ENCODE measurements at places on chromosomes 2 and 18. TPM values are rescaled to one million over a fixed set of nuclear protein-coding genes. Genes with fewer than 3 reads are reported as not detected.

DNA sequence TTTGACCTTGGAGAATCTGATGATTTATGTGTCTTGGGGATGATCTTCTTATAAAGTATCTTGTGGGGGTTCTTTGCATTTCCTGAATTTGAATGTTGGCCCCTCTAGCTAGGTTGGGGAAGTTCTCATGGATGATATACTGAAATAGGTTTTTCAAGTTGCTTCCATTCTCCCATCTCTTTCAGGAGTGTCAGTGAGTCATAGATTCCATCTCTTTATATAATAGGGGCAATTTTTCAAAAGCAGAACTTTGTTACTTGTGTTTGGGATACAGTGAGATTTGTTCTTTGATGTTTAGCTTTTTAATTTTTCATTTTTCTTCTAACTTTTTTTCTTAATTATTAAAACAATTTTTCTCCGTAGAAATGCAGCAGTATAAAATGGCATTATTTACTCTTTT is 19.4 kb downstream of the TMEM87B start:
- DNase-seq, result no peak

DNA sequence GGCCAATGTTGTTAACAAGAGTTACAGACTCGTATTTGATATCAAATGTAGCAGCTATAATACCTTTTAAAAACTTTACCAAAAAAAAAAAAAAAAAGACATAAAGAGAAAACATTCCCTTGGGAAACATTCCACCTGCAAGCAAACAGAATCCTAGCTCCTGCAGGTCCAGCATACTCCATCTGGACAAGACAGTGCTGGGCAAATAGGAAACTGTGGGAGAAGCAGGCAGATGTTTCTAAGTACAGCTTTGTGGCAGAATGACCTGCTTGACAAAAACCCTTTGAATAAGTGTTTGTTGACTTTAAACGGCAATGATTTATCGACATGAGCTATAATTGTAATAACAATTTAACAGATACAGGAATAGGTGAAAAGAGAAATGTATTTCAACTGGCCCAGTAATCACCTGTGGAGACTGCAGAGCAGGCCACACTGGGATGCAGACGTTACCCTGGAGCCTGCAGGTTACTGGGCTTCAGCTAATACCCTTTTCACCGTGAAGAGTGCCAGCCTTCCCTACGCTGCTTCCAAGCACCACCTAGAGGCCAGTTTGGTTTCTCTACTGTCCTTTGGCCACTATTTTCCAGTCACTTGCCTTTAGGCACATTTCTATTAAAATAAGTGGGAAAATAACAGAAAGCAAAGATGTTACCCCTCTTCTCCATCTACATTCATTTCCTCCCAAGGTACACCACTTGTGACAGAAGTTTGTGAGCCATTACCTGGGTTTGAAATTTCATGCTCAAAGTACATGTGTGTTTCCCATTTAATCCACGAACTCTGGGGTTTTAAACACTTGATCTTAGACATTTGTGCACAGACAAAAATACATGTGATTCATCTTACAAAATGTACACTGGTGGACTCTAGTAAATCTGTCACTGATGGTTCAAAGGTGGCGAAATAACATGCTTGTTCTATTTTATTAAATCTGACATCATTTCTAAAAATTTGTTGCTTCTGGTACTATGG is 96.9 kb upstream of the ZNF397 start:
- DNase-seq, result no peak

DNA sequence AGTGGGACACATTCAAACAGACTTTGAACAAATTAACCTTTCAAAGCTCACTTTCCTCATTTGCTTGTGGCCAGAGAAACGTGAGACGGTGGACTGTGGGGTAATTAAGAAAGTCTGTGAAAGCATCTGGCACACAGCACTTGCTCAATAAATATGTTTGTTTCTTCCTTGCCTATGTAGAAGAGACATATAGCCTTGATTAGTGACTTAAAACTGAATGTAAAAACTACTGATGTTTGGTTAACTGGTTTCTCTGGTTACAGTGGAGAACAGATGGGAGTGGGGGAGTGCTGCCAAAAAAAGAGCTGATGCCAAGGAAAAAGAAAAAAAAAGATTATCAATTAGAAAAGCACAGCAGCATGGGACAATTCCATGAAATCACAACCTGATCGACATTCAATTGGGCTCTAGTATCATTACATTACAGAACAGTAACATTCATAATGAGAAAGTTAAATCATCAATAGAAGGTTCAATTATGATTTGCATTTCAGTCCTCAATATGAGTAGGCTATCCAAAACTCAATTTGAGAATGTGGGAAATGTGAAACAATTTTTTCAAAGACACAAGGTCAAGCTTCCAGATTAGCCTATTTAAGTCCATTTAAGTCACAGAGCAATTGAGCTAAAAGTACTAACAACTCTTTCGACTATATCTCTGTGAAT is 14.7 kb downstream of the CUL3 start:
- DNase-seq, result no peak

DNA sequence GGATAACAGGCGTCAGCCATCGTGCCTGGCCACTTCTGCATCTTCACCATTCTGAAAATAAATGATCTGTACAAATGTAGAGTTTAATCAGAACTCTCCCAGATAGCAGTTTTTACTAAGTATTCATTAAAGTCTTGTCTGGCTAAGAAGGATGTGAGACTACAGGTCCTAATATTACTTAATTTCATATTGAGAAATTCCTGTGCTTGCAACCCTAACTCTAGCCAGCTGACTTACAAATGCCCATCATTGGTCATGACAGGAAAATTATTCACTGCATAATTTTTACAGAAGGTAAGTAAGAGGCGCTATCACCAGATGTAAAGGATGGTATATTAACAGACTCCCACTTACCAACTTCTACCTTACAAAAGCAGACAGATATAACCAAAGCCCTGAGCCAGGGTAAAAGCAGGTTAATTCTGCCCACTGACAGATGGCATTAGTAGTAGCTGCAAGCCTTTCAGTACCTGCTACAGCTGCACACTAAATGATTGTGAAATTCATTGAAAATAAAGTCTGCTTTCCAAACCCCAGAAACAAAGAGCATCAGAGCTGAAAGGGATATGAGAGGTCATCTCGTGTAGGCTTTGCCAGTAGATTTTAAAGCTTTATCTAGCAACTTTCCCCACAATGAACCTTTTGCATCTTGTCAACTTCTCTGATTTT is 271.3 kb upstream of the STON1 start:
- DNase-seq, result no peak

GRCh38 chr18:11669948-11670275 is 19.2 kb upstream of the GNAL start:
- DNase-seq, result no peak

- DNase-seq, result no peak
Observed at GRCh38 chr2:232810444-232810843, 34.1 kb upstream of the KCNJ13 start.

DNA sequence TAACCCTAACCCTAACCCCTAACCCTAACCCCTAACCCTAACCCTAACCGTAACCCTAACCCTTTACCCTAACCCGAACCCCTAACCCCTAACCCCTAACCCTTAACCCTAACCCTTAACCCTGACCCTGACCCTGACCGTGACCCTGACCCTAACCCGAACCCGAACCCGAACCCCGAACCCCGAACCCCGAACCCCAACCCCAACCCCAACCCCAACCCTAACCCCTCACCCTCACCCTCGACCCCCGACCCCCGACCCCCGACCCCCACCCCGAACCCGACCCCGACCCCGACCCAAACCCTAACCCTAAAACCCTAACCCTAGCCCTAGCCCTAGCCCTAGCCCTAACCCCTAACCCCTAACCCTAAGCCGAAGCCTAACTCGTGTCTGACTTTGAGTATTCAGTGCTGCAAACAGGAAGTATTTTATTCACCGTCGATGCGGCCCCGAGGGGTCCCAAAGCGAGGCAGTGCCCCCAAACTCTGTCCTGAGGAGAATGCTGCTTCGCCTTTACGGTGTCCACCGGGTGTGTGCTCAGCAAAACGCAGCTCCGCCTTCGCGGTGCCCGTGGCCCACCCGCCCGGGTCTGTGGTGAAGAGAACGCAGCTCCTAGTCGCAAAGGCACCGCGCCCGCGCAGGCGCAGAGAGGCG is 36.0 kb downstream of the FAM110C start:
- no peak for DNase-seq

Gene MOCOS
- polyA plus RNA-seq, result 1.7 TPM

Gene KCNG2
- 0.15 TPM for polyA plus RNA-seq

Gene TRIP12
- polyA plus RNA-seq, result 207 TPM

Gene TEX261
- 55.6 TPM for polyA plus RNA-seq

Measured in right renal cortex interstitium (tissue), 3 donors.